ENCODE measurements at places on chromosomes 6 and 20. TPM values are rescaled to one million over a fixed set of nuclear protein-coding genes. Genes with fewer than 3 reads are reported as not detected.

Gene GRM4
- not detected for total RNA-seq

DNA sequence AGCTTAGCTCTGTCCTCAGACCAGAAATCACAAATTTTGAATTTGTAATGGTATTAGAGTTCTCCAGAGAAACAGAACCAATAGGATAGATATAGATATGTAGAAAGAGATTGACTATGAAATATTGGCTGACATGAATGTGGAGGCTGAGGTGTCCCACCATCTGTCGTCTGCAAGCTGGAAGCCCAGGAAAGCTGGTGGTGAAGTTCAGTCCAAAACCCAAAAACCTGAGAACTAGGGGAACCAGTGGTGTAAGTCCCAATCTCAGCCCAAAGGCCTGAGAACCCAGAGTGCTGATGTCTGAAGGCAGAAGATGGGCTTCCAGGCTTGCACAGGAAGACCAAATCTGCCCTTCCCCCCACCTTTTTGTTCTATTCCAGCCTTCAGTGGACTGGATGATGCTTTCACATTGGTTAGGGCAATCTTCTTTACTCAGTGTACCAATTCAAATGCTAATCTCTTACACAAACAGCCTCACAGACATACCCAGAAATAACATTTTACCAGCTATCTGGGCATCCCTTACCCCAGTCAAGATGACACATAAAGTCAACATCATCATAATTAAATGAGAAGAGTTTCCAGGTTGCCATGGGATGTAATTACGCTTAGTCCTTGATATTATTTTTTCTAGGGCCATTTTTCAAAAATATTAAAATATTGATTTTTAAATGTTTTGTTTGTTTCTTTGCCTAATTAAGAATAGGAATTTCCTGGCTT lies 570.8 kb downstream of the UTRN start:
- H3K27ac ChIP-seq, result no peak overlapping the region
- no peaks in the 10 kb centered on the region for H3K27me3 ChIP-seq
- no peaks in the 10 kb centered on the region for H3K36me3 ChIP-seq
- DNase-seq, result no peak
- no peaks in the 10 kb centered on the region for H3K4me1 ChIP-seq

DNA sequence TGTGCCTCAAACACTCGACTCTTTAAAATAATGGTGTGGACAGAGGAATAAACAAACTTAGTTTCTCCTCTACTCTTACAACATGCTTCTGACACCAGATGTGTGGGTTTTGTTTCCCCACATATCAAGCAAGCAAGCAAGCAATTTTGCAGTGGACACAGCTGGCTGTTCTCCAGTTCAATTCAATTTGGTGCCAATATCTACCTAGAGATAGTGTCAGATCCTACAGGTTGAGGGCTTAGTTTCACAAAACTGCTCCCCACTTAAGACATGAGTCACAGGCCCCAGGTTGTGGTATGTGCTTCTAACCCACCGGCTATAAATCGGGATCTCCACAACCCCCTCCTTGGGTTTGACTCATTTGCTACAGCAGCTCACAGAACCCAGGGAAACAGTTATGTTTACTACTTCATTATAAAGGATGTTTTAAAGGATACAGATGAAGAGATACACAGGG lies 131.4 kb upstream of the TRAF3IP2 start:
- no peak for DNase-seq
- no peaks in the 10 kb centered on the region for H3K27me3 ChIP-seq
- peaks cover 24% of the 10 kb centered on the region for H3K4me1 ChIP-seq

DNA sequence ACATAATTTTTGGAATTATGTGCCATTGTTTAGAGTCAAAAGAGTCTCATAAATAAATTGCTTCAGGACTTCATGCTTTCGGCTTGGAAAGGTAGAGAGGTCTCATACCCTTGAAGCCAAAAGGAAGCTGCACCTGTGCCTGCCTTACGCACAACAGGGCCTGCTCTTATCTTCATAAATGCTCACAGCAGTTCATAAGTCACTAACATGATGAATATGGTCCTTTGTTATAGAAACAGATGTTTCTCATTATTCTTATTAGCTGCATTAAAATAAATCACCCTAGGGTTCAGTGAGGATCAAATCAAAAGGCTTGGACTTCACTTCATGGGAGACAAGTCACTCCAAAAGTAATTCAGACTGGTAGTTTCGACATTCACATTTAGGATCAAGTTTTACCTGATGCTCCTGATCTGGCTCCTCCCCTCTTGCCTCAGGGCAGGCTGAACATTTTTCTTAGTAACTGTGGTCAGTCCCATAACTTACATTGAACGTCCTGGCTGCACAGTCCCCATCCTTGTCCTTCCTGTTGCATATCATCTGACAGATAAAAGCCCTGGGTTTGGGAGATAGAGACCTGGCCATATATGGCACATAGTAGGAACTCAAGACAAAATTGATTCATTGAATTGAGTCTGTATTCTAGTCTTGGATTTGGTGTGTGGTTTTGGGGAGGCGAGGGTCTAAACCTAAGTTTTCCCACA lies 20.7 kb upstream of the SH3BGRL2 start:
- H3K4me3 ChIP-seq, result no peak overlapping the region
- no peaks in the 10 kb centered on the region for H3K4me1 ChIP-seq
- no peaks in the 10 kb centered on the region for H3K36me3 ChIP-seq
- no peak overlapping the region for H3K27ac ChIP-seq

- H3K4me1 ChIP-seq, result no peaks in the 10 kb centered on the region
- H3K27ac ChIP-seq, result no peak overlapping the region
- H3K36me3 ChIP-seq, result no peaks in the 10 kb centered on the region
- H3K27me3 ChIP-seq, result no peaks in the 10 kb centered on the region
These were observed 266.3 kb downstream of the PTPRT start for GRCh38 chr20:42923348-42923918.

All from sigmoid colon (tissue), 7 donors.